Ascending aorta (tissue), 2 donors: ENCODE measurements at places on chromosomes 2 and 18. TPM values are rescaled to one million over a fixed set of nuclear protein-coding genes. Genes with fewer than 3 reads are reported as not detected.
A peak's percentile ranks its signal among the peaks of the same experiment; 100 is the strongest.

- H3K36me3 ChIP-seq = no peaks in the 10 kb centered on the region
- no peak for DNase-seq
- no peaks in the 10 kb centered on the region for H3K4me1 ChIP-seq
- no peak overlapping the region for H3K4me3 ChIP-seq
- no peaks in the 10 kb centered on the region for H3K27me3 ChIP-seq
Observed at GRCh38 chr2:138652378-138652777, 127.8 kb downstream of the NXPH2 start.

GRCh38 chr2:8440029-8440778, 241.7 kb upstream of the ID2 start:
- no peaks in the 10 kb centered on the region for H3K27me3 ChIP-seq
- no peak overlapping the region for H3K27ac ChIP-seq
- H3K36me3 ChIP-seq = no peaks in the 10 kb centered on the region
- DNase-seq = peak; percentile 35
- H3K4me3 ChIP-seq = no peak overlapping the region

GRCh38 chr18:50405582-50406271, 30.9 kb downstream of the SKA1 start:
- no peak for DNase-seq
- H3K4me3 ChIP-seq = no peak overlapping the region
- H3K4me1 ChIP-seq = no peaks in the 10 kb centered on the region
- no peaks in the 10 kb centered on the region for H3K27me3 ChIP-seq
- H3K36me3 ChIP-seq = no peaks in the 10 kb centered on the region
- H3K27ac ChIP-seq = no peak overlapping the region

DNA sequence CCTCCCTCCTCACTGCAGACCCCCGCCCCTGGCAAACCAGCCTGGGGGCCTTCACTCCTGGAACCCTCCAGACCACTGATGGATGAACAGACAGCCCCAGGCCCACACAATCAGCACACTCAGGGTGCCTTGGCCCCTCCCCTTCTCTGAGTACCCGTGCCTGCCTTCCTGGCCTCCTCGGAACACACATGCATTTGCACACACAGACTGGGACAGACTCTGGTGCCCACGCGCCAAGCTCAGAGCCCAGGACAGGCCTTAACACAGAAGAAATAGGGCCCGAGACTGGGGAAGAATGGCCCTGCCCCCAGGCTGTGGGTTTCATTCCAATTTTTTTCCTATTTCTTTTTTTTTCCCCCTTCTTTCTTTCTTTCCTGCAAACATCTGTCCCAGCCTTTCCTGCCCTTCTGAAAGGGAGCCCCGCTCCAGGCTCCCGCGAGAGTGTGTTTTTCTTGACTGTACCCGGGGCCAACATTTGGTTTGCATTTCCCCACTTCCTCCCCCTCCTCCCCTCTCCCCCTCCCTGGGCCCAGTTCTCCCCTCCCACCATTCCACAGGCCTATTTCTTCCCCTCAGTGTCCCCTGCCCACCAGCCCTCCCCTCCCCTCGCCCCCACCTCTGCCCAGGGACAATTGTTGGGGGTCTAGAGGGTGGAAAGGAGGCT, 618 bp upstream of the TNS1 start:
- H3K36me3 ChIP-seq = no peaks in the 10 kb centered on the region
- peak; percentile 72 for DNase-seq
- peak overlapping the region; percentile 89 for H3K27ac ChIP-seq
- peak overlapping the region; percentile 57 for H3K4me3 ChIP-seq
- H3K4me1 ChIP-seq = peaks cover 57% of the 10 kb centered on the region

The ABCG5 gene
- 4.0 TPM for total RNA-seq
